Hepatocyte (in vitro differentiated cells): ENCODE measurements at places on chromosomes 1 and 21. TPM values are rescaled to one million over a fixed set of nuclear protein-coding genes. Genes with fewer than 3 reads are reported as not detected.

Gene PIK3CD
- polyA plus RNA-seq = 1.2 and 3.2 TPM in 2 replicates

Gene MATN1
- polyA plus RNA-seq = 3.4 and 3.7 TPM in 2 replicates

Gene PTPRU
- polyA plus RNA-seq = 29.9 and 38.7 TPM in 2 replicates

Gene ZNF670
- 5.8 and 7.5 TPM in 2 replicates for polyA plus RNA-seq

Gene PADI1
- polyA plus RNA-seq = 0.51 TPM in 1 of 2 replicates, not detected in the other

Gene MARK1
- polyA plus RNA-seq = 1.9 and 4.5 TPM in 2 replicates

Gene CDCA8
- 5.4 and 5.7 TPM in 2 replicates for polyA plus RNA-seq

DNA sequence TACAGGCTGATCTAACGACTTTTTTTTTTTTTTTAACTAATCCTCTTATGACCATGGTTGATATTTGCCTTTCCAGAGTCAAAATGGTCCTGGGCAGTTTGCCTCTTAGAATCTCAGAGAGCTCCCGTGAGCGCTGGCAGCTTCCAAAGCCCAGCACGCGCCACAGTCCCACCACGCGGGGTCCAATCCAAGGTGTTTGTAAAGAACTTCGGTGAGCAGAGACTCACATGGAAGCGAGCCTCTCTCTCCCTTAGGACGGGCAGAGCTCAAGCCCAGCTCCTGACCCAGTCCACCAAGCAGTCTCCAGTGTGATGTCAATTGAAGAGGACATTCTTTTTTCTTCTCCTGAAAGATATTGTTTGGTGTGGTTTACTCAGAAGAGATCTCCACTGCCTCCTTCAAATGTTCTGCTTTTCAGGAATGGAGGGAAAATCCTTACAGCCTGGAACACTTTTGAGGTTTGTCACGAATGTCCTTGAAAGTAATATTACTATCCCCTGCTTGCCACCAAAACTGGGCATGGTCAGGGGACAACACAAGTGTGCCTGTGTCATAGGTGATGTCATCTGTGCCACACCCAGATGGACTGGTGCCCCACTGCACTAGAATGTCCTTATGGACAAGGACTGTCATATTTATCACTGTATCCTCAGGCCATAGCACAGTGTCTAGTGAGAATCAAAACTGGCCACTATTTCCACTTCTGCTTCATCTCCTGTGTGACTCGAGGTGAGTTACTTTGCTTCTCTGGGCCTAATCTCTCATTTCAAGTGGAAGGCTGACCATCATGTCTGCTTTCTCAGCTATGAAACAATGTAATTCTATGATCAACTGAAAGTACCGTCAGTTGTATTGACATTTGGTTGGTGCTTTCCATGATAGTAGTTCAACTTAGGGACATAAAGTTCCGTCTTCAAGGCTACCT, 97.4 kb upstream of the EDEM3 start:
- H3K4me3 ChIP-seq = no peak overlapping the region
- no peaks in the 10 kb centered on the region for H3K4me1 ChIP-seq
- no peaks in the 10 kb centered on the region for H3K27me3 ChIP-seq
- H3K36me3 ChIP-seq = no peaks in the 10 kb centered on the region
- H3K27ac ChIP-seq = no peak overlapping the region

GRCh38 chr1:109516872-109517271, 7.3 kb upstream of the AMIGO1 start:
- peaks cover 7% of the 10 kb centered on the region for H3K4me1 ChIP-seq
- H3K36me3 ChIP-seq = no peaks in the 10 kb centered on the region
- peak; percentile 58 for DNase-seq
- peaks cover 8% of the 10 kb centered on the region for H3K27me3 ChIP-seq

- no peak for DNase-seq
- no peaks in the 10 kb centered on the region for H3K27me3 ChIP-seq
- no peaks in the 10 kb centered on the region for H3K36me3 ChIP-seq
Observed at GRCh38 chr1:95230768-95231191, 3.2 kb upstream of the RWDD3 start.

DNA sequence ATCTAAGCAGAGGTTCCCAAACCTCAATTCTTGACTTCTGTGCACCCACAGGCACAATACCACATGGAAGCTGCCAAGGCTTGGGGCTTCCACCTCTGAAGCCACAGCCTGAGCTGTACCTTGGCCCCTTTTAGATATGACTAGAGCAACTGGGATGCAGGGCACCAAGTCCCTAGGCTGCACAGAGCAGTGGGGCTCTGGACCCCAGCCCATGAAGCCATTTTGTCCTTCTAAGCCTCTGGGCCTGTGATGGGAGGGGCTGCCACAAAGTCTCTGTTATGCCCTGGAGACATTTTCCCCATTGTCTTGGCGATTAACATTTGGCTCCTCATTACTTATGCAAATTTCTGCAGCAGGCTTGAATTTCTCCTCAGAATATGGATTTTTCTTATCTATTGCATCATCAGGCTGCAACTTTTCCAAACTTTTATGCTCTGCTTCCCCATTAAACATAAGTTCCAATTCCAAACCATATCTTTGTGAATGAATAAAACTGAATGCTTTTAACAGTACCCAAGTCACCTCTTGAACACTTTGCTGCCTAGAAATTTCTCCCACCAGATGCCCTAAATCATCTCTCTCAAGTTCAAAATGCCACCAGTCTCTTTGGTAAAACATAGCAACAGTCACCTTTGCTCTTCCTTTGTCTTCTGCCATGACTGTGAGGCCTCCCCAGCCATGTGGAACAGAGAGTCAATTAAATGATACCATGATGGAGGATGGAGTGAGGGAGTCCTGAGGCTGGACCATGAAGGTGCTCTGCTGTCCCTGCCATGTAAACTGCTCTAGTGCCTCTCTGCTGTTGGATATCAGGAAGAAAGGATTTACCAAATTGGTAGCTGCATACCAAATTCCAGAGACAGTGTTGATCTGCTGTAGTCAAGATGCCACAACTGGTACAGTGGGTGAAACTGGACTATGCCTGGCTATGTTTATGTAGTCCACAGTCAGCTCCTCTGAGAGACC, 37.6 kb downstream of the RUNX3 start:
- no peak overlapping the region for H3K27ac ChIP-seq
- no peak for DNase-seq
- peaks cover 3% of the 10 kb centered on the region for H3K4me1 ChIP-seq
- no peak overlapping the region for H3K4me3 ChIP-seq
- H3K36me3 ChIP-seq = no peaks in the 10 kb centered on the region
- H3K27me3 ChIP-seq = no peaks in the 10 kb centered on the region

- no peak overlapping the region for H3K27ac ChIP-seq
- no peak for DNase-seq
- no peaks in the 10 kb centered on the region for H3K36me3 ChIP-seq
- H3K27me3 ChIP-seq = no peaks in the 10 kb centered on the region
Observed at GRCh38 chr1:35563166-35563565, 5.6 kb downstream of the NCDN start.

- H3K27me3 ChIP-seq = no peaks in the 10 kb centered on the region
- H3K4me3 ChIP-seq = no peak overlapping the region
- H3K4me1 ChIP-seq = peaks cover 13% of the 10 kb centered on the region
- peak; percentile 74 for DNase-seq
- H3K36me3 ChIP-seq = no peaks in the 10 kb centered on the region
- no peak overlapping the region for H3K27ac ChIP-seq
Observed at GRCh38 chr1:169348383-169349036, 19.1 kb downstream of the NME7 start.

GRCh38 chr21:42451941-42452340, 44.1 kb downstream of the RSPH1 start:
- H3K4me1 ChIP-seq = peaks cover 4% of the 10 kb centered on the region
- H3K4me3 ChIP-seq = no peak overlapping the region
- H3K27me3 ChIP-seq = no peaks in the 10 kb centered on the region
- DNase-seq = no peak
- no peaks in the 10 kb centered on the region for H3K36me3 ChIP-seq
- no peak overlapping the region for H3K27ac ChIP-seq

DNA sequence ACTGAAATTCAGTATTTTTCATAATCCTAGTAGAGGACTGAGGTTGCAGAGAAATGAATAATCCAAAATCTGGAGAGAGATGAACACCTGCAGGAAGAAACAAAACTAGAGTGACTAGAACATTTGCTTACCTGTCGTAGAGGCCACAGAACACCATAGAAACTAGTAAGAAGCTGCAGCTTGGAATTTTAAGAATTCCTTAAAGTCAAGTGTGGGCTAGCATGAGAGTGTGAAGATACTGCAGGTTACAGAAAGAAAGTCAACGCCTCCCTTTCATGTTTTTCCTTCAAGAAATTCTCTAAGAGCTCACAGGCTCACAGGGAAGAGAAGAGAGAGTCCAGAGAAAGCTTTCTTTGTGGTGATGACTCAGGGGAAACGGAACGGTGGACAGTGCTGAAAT, 633.7 kb downstream of the LRRIQ3 start:
- H3K4me1 ChIP-seq = no peaks in the 10 kb centered on the region
- no peaks in the 10 kb centered on the region for H3K27me3 ChIP-seq
- H3K36me3 ChIP-seq = no peaks in the 10 kb centered on the region
- no peak overlapping the region for H3K27ac ChIP-seq

- no peak for DNase-seq
- peaks cover 25% of the 10 kb centered on the region for H3K4me1 ChIP-seq
- H3K4me3 ChIP-seq = no peak overlapping the region
Observed at GRCh38 chr1:165354739-165355138, 1.8 kb downstream of the LMX1A start.

GRCh38 chr1:216032284-216032683, 391.0 kb downstream of the USH2A start:
- no peak for DNase-seq
- H3K4me3 ChIP-seq = no peak overlapping the region
- no peak overlapping the region for H3K27ac ChIP-seq
- H3K4me1 ChIP-seq = no peaks in the 10 kb centered on the region
- no peaks in the 10 kb centered on the region for H3K27me3 ChIP-seq

- H3K36me3 ChIP-seq = no peaks in the 10 kb centered on the region
- no peak overlapping the region for H3K4me3 ChIP-seq
- peak; percentile 63 for DNase-seq
- H3K27me3 ChIP-seq = peaks cover 50% of the 10 kb centered on the region
- H3K4me1 ChIP-seq = peaks cover 25% of the 10 kb centered on the region
- no peak overlapping the region for H3K27ac ChIP-seq
Observed at GRCh38 chr1:31771891-31772668, 7.9 kb upstream of the ADGRB2 start.

DNA sequence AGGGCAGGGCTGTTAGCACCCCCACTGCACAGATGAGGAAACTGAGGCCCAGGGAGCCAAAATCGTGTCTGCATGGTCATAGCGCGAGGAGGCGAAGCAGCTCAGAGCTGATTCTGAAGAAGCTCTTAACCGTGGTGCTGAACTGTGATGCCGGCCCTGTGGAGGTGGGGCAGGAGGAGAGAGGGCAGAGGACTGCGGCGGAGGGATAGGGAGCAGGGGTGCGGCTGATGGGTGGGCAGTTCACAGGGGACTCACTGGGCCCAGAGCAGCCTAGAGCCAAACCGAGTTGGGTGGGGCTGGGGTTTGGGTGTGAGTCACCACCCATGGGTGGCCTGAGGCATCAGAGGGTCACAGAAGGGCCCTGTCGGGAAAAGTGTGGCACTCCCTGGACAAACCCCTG, 74.7 kb downstream of the RAP1GAP start:
- peaks cover 13% of the 10 kb centered on the region for H3K4me1 ChIP-seq
- H3K27me3 ChIP-seq = no peaks in the 10 kb centered on the region
- H3K27ac ChIP-seq = no peak overlapping the region
- no peak for DNase-seq
